ENCODE measurements at places on chromosomes 6 and 20. TPM values are rescaled to one million over a fixed set of nuclear protein-coding genes. Genes with fewer than 3 reads are reported as not detected.

GRCh38 chr6:4790158-4790899 lies 14.1 kb downstream of the CDYL start:
- H3K27ac ChIP-seq = no peak overlapping the region
- no peaks in the 10 kb centered on the region for H3K27me3 ChIP-seq
- H3K4me1 ChIP-seq = peaks cover 50% of the 10 kb centered on the region
- H3K4me3 ChIP-seq = no peak overlapping the region

DNA sequence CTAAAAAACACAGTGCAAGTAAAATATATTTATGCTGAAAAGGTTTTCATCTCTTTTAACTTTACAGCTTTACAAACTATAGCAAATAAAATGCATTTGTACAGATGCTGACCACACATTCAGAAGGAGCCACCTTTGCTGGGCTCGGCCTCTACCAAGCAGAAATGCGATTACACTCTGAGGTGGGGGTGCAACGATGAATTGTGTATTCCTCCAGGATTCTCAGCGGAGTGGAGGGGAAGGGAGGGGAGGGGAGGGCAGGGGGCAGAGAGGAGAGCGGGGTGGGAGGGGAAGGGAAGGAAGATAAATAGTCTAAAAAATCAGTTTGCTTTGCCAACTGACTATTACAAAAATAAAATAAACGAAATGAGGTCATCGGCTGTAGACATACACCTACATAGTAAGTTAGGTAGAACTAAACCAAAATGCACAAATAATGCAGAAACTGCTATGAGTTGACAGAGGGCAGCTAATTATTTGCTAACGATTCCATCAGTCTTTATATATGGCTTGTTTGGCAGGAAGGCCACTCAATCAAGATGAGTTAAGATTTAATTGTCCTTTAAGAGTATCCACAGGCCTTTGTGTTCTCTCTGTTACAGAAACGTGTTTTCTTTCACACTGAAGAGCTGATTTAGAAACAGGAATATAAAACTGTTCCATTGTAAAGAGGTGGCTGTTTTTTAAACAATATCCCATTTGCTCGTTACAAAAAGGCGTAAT lies 90.1 kb downstream of the TAF4 start:
- DNase-seq = no peak
- peaks cover 34% of the 10 kb centered on the region for H3K36me3 ChIP-seq
- H3K4me3 ChIP-seq = no peak overlapping the region
- H3K27ac ChIP-seq = no peak overlapping the region
- H3K4me1 ChIP-seq = no peaks in the 10 kb centered on the region

Gene HEY2
- total RNA-seq = not detected

DNA sequence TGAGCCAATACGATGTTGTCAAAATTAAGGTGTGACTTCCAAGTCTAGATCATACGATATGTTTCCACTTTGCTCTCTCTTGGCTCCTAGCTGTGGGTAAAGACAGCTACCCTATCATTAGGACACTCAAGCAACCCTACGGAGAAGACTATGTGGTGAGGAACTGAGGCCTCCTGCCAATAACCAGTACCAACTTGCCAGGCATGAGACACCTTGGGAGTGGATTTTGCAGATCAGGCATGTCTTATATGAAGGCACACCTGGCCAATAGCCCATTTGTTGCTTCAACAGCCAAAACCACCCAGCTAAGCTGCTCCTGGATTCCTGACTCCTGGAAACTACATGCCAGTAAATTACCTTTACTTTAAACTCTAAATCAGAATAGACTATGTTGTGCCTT lies 863.4 kb downstream of the DHX35 start:
- H3K27me3 ChIP-seq = peaks cover 1% of the 10 kb centered on the region
- no peak for DNase-seq
- no peaks in the 10 kb centered on the region for H3K4me1 ChIP-seq
- no peak overlapping the region for H3K4me3 ChIP-seq

GRCh38 chr20:37192137-37192854 lies 12.9 kb upstream of the MROH8 start:
- H3K4me3 ChIP-seq = no peak overlapping the region
- peaks cover 73% of the 10 kb centered on the region for H3K4me1 ChIP-seq
- H3K27ac ChIP-seq = no peak overlapping the region
- H3K36me3 ChIP-seq = peaks cover 38% of the 10 kb centered on the region
- peak; percentile 80 for DNase-seq

DNA sequence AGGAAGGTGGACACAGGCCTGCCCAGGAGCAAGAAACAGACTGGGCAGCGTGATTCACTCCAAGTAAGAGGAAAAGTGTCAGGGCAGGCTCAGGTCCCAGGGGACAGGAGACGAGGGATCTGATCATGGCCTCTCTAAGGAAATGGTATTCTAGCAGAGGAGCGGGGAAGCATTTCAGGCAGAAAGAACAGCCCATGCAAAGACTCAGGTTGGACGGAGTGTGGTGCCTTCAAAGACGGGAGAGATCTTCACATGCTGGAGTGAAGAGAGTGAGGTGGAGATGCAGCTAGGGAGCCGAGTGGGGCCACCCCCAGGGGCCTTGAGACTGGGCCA lies 161.1 kb downstream of the SYCP2 start:
- H3K4me3 ChIP-seq = no peak overlapping the region
- no peak overlapping the region for H3K27ac ChIP-seq
- no peak for DNase-seq
- no peaks in the 10 kb centered on the region for H3K4me1 ChIP-seq
- no peaks in the 10 kb centered on the region for H3K36me3 ChIP-seq

- H3K4me3 ChIP-seq = no peak overlapping the region
- no peaks in the 10 kb centered on the region for H3K4me1 ChIP-seq
- no peaks in the 10 kb centered on the region for H3K27me3 ChIP-seq
- no peak overlapping the region for H3K27ac ChIP-seq
Measured at GRCh38 chr6:97023982-97024381, 99.5 kb downstream of the KLHL32 start.

- DNase-seq = no peak
- peaks cover 1% of the 10 kb centered on the region for H3K27me3 ChIP-seq
- H3K27ac ChIP-seq = no peak overlapping the region
- no peak overlapping the region for H3K4me3 ChIP-seq
- H3K36me3 ChIP-seq = no peaks in the 10 kb centered on the region
Measured at GRCh38 chr6:14068133-14068532, 49.4 kb upstream of the CD83 start.

- no peaks in the 10 kb centered on the region for H3K27me3 ChIP-seq
- H3K4me1 ChIP-seq = peaks cover 84% of the 10 kb centered on the region
- no peaks in the 10 kb centered on the region for H3K36me3 ChIP-seq
Measured at GRCh38 chr6:144352331-144352730, 67.2 kb downstream of the UTRN start.

DNA sequence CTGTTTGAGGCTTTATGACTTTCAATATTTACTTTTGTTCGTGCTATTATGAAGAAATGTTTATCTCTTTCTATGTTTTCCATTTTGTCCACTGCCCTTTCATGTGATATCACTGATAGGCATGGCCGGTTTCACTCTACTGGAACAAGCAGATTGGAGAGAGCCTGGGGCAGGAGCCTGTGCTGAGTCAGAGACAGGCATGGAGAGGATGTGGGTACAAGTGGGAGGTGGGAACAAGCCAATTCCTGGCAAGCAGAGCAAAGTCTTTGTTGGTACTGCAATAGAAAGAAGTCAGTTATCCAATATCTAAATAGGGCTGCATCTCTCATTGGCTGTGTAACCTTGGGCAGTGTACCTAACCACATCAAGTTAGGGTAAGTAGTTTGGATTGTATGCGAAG lies 545.6 kb upstream of the MAP3K7 start:
- no peak overlapping the region for H3K4me3 ChIP-seq
- no peaks in the 10 kb centered on the region for H3K4me1 ChIP-seq
- no peaks in the 10 kb centered on the region for H3K36me3 ChIP-seq
- no peak overlapping the region for H3K27ac ChIP-seq
- no peaks in the 10 kb centered on the region for H3K27me3 ChIP-seq
- no peak for DNase-seq

GRCh38 chr20:58143531-58143930 lies 84.9 kb downstream of the ANKRD60 start:
- H3K4me1 ChIP-seq = no peaks in the 10 kb centered on the region
- H3K27ac ChIP-seq = no peak overlapping the region
- H3K27me3 ChIP-seq = peaks cover 16% of the 10 kb centered on the region
- DNase-seq = no peak

Gene HFE
- 1.4 TPM for total RNA-seq

Gene MAP7
- 1.2 TPM for total RNA-seq

Measured in activated CD4-positive, alpha-beta memory T cell treated with anti-CD3 and anti-CD28 coated beads for 36 hours (primary cell).